IPS DF 6.9 (cell line): ENCODE measurements at places on chromosomes 3 and 15.

DNA sequence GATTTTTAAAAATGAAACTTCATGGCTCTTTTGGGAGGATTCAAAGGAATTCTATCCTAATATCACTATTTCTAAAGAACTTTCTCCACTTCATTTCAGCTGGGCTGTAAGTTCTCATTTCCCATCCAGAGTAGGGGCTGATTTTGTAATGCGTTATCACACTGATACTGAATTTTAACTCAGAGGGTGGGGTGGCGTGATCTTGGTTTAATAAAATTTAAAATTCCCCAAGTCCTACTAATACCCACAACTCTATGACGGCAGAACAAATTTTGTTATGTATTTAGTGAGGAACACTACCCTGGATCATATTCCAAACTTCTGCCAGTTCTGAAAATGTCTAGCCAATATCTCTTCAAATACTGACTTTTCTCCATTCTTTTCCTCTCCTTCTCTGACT lies 92.7 kb downstream of the ASB7 start:
- H3K36me3 ChIP-seq: no peaks in the 10 kb centered on the region
- no peaks in the 10 kb centered on the region for H3K27me3 ChIP-seq
- DNase-seq: no peak

DNA sequence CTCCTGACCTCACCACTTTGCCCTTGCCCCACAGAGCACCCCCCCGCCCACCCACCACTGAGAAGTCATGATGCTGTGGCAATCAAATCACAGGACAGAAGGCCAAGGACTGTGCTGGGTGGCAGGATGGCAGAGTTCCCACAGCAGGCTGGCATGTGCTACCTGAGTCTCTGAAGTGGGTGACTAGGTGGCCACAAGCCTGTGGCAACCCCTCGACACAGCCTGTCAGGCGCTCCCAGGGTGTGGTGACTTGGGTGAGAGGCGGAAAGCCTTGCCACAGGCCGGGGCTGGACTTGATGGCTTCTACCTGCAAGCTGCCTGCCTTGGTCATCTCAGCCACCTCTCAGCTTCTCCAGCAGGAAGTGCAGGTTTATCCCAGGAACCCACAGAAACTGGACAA lies 15.6 kb upstream of the DUSP7 start:
- H3K4me1 ChIP-seq: no peaks in the 10 kb centered on the region
- peaks cover 7% of the 10 kb centered on the region; the same call in 1 of the 2 replicates for H3K36me3 ChIP-seq
- H3K4me3 ChIP-seq: no peak overlapping the region
- H3K27me3 ChIP-seq: no peaks in the 10 kb centered on the region

DNA sequence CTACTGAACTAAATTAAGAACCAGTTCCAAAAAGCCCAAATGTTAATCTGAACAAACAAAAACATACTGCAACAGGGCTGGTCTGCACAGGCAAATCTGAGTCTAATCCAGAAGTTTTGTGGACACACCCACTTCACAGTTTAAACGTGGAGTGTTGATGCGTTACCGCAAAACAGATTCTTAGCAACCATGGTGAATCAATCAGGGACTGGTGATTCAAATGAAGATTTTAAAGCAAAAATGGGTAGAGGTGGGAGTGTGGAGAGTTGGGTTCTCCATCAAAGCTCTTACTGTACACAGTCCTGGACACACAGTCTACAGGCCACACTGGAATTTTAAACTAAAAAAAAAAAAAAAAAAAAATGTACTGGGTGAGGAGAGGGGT lies 5.2 kb downstream of the ANXA2 start:
- H3K36me3 ChIP-seq: no peaks in the 10 kb centered on the region; the same call in 1 of the 2 replicates
- no peak for DNase-seq
- no peak overlapping the region for H3K4me3 ChIP-seq
- H3K27ac ChIP-seq: no peak overlapping the region
- no peaks in the 10 kb centered on the region for H3K27me3 ChIP-seq

DNA sequence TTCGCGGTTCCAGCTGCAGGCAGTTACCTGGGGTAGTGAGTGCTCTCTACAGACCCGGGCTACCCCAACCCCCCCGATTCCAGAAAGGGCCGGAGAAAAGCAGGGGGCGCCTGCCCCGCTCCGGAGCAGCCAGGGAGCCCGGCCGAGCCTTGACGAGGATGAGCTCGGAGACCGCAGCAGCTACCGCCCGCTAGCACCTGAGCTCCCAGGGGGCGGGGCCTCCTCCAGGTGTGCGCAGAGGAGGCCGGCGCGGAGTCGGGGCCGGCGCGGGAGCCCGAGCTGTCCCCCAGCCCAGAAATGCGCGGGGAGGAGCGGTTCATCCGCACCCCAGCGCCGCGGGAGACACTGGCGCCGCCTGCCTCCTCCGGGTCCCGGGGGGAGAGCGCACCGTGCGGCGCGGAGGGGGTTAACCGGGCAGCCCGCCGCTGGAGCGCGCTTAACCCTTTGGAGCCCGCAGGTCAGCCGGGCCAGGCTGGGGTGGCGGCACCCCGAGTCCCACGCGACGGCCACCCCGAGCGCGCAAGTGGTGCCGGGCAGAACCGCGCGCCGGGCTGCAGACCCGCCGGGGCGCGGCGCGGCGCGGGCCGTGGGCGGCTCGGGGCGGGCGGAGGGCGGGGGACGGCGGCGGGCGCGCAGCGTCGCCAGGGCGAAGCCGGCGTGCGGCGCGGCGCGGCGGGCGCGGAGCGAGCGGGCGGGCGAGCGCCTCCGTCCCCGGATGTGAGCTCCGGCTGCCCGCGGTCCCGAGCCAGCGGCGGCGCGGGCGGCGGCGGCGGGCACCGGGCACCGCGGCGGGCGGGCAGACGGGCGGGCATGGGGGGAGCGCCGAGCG lies at the start of gene CACNA1D:
Gene CACNA1D, plus strand, starts transcription at position 649 of the 829 bp plus-strand sequence. CDS start 556 bp downstream, outside the sequence.
- H3K36me3 ChIP-seq: no peaks in the 10 kb centered on the region
- no peaks in the 10 kb centered on the region; the same call in none of the 2 replicates for H3K4me1 ChIP-seq
- peaks cover 24% of the 10 kb centered on the region for H3K27me3 ChIP-seq
- peak; percentile 61 for DNase-seq
- H3K27ac ChIP-seq: no peak within 1 kb of the TSS
- peak within 1 kb of the TSS; percentile 73 for H3K4me3 ChIP-seq

- H3K36me3 ChIP-seq: no peaks in the 10 kb centered on the region
- H3K4me3 ChIP-seq: no peak overlapping the region
- no peak overlapping the region for H3K27ac ChIP-seq
- no peaks in the 10 kb centered on the region for H3K27me3 ChIP-seq
- H3K4me1 ChIP-seq: peaks cover 4% of the 10 kb centered on the region; the same call in 1 of the 2 replicates
These were observed 89.5 kb upstream of the CHD2 start for GRCh38 chr15:92810418-92811138.

- H3K4me1 ChIP-seq: no peaks in the 10 kb centered on the region
- no peaks in the 10 kb centered on the region for H3K27me3 ChIP-seq
- no peaks in the 10 kb centered on the region for H3K36me3 ChIP-seq
- no peak for DNase-seq
- H3K27ac ChIP-seq: no peak overlapping the region
These were observed 251.7 kb upstream of the TBL1XR1 start for GRCh38 chr3:177448987-177449359.

GRCh38 chr15:45393851-45394250 lies 15.5 kb upstream of the GATM start:
- no peak overlapping the region for H3K27ac ChIP-seq
- H3K4me3 ChIP-seq: no peak overlapping the region
- H3K27me3 ChIP-seq: no peaks in the 10 kb centered on the region
- no peak for DNase-seq
- no peaks in the 10 kb centered on the region for H3K4me1 ChIP-seq

- H3K4me3 ChIP-seq: no peak overlapping the region
- no peaks in the 10 kb centered on the region for H3K4me1 ChIP-seq
- no peaks in the 10 kb centered on the region for H3K36me3 ChIP-seq
- no peaks in the 10 kb centered on the region for H3K27me3 ChIP-seq
- DNase-seq: no peak
- H3K27ac ChIP-seq: no peak overlapping the region
These were observed 654.0 kb upstream of the KCNMB2 start for GRCh38 chr3:177882124-177882648.

DNA sequence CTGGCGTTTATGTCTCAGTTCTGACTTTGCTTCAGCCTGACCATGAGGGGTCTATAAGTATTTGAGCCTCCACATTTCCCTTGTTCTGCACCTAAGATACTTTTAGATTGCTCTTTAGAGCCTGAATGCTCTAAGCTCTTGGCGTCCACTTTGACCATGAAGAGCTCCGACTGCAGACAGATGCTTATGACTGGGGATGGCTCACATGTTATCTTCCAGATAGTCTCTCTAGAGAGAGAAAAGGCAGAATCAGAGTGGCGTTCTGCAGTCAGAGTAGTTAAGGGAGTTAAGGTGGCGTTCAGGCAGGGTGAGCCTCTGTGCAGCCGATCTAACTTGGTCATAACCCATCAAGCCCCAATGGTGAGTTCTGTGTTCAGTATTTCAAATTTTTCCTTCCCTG lies 487.9 kb upstream of the NR2F2 start:
- no peak overlapping the region for H3K4me3 ChIP-seq
- H3K4me1 ChIP-seq: peaks cover 1% of the 10 kb centered on the region; the same call in 1 of the 2 replicates
- H3K27me3 ChIP-seq: no peaks in the 10 kb centered on the region
- H3K36me3 ChIP-seq: no peaks in the 10 kb centered on the region
- no peak overlapping the region for H3K27ac ChIP-seq
- no peak for DNase-seq

DNA sequence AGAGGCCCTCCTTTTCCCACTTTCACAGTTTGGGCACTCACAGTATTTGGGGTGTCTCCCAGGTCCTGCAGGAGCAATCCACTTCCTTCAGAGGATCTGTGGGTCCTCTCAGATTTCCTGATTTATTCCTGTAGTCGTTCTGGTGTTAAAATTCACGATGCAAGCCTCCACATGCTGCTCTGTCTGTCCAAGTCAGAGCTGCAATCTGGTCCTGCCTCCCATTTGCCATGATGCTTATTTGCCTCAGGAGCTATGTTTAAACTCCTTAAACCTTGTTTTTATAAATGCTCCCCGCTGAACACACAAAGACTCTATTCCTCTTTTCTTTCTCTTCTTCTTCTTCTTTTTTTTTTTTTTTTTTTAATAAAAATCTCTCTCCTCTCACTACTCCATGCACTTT lies 558.7 kb upstream of the NECTIN3 start:
- H3K36me3 ChIP-seq: no peaks in the 10 kb centered on the region
- no peaks in the 10 kb centered on the region for H3K4me1 ChIP-seq
- DNase-seq: no peak

- H3K4me1 ChIP-seq: no peaks in the 10 kb centered on the region
- no peak for DNase-seq
- no peaks in the 10 kb centered on the region for H3K27me3 ChIP-seq
- no peak overlapping the region for H3K4me3 ChIP-seq
These were observed 539.5 kb upstream of the AGTR1 start for GRCh38 chr3:148158210-148158609.
